ENCODE measurements at places on chromosomes 5 and 9.
A peak's percentile ranks its signal among the peaks of the same experiment; 100 is the strongest.

- no peak for DNase-seq
These were observed 236.2 kb upstream of the NFIL3 start for GRCh38 chr9:91659529-91660495.

DNA sequence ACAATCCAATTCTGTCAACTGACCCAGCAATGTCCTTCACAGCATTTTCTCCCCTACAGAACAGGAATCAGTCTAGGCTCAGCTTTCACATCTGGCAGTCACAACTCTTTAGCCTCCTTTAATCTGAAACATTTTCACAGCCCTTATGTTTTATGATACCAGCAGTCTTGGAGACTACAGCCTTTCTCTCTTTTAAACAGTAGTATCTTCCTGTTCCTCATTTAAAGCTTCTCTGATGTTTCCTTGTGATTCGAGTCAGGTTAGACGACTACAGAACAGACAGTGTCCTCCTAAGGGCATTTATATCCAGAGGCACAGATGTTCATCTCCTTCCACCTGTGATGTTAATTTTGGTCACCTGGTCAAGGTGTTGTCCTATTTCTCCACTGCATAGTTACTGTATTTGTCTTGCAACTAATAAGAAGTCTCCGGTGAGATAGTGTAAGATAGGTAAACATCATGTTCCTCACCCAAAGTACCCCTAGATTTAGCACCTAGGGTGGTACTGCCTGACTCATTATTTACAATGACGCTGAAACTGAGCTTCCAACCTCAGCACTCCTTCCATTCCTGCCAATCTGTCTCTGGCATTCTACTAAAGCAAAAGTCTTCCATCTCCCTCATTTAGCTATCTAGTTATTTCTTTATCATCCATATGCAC lies 20.7 kb downstream of the TTC39B start:
- DNase-seq, result no peak

DNA sequence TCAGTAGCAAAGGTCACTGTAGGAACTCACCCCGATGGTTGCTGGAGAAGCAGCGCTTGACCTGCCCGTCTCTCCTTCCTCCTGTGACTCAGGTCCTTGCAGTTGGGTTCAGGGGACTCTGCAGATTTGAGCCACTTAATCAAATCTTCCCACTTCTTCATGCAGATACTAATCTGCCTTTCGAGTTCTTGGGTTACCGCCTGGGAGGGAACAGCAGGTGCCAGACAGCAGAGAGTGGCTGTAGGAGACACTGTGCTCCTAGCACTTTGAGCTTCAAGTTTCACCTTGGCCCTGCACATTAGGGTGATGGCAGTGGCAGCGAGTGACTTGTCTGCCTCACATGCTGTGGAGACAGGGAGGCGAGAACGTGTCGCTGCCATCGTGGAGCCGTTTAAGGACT lies 478.3 kb downstream of the PSAT1 start:
- no peak for DNase-seq

DNA sequence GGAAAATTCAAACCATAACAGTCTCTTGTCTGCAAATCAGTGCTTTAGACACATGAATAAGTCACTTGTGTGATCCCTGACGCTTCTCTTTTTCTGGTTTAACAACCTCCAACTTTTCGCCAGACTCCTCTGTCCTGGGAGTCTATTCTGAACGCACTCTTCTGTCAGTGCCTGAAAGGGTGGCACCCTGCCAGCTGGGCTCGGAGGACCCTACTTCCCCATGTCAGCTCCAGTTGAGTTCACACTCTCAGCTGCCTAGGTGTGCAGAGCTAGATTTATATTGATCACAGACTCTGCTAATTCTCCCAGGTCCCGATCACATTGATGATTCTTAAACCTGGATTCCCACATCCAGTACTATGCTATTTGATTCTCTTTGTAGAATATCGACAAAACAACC lies 649.1 kb downstream of the BNC2 start:
- DNase-seq, result no peak

GRCh38 chr5:140202078-140202477 lies 27.1 kb downstream of the CYSTM1 start:
- DNase-seq, result no peak

GRCh38 chr9:89739511-89739910 lies 134.7 kb downstream of the GADD45G start:
- no peak for DNase-seq

- no peak for DNase-seq
These were observed 22.6 kb upstream of the ASPN start for GRCh38 chr9:92504881-92505280.

GRCh38 chr5:82356808-82357671 lies 78.9 kb upstream of the RPS23 start:
- DNase-seq, result no peak

GRCh38 chr9:36163786-36164170 lies 5.4 kb upstream of the CCIN start:
- no peak for DNase-seq

DNA sequence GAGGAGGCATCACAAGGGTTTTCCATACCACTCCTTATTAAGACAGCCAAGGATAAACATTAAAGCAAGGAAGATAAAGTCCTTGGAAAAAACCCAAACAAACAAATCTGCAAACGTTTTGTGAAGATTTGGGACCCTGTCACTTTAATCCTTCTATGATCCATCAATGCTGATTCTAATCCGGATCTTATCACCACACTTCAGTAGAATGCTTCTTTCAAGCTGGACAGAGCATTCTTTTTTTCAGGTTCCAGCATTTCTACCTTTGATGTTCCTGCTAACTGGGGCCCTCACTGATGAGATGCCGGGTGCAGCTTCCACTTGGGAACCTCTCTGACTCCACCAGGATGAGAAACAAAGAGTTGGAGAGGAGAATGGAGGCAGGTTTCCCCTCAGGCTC lies 132.8 kb upstream of the SHB start:
- no peak for DNase-seq

- no peak for DNase-seq
These were observed 1053.9 kb downstream of the PTPRD start for GRCh38 chr9:9558907-9559306.

DNA sequence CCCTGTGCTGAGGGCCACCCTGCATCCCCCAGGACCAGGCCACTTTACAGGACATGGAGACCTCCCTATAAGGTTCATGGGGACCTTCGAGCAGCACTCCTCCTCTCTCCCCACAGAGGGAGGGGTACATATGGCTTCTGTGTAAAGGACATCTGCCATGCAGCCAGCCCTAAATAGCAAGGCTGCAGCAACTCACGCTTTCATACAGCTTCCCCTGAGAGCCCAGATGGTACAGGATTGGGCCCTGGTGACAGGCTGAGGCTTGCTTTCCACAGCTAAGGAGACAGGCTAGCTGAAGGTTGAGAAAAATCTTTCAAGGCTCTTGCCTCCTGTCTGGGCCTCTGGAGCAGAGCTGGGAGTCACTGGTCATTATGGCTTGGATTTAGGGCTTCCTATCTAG lies 147.0 kb upstream of the ZNF366 start:
- no peak for DNase-seq

GRCh38 chr9:114666401-114666800 lies 8.8 kb upstream of the TEX53 start:
- DNase-seq, result no peak

- DNase-seq, result no peak
These were observed 186.0 kb downstream of the GOLPH3 start for GRCh38 chr5:31987985-31988710.

GRCh38 chr5:39720136-39720535 lies 295.4 kb upstream of the DAB2 start:
- DNase-seq, result no peak

- DNase-seq, result no peak
These were observed 45.2 kb downstream of the GCNT4 start for GRCh38 chr5:75006865-75007822.

- no peak for DNase-seq
These were observed 2.3 kb downstream of the SSBP2 start for GRCh38 chr5:81748556-81748955.

DNA sequence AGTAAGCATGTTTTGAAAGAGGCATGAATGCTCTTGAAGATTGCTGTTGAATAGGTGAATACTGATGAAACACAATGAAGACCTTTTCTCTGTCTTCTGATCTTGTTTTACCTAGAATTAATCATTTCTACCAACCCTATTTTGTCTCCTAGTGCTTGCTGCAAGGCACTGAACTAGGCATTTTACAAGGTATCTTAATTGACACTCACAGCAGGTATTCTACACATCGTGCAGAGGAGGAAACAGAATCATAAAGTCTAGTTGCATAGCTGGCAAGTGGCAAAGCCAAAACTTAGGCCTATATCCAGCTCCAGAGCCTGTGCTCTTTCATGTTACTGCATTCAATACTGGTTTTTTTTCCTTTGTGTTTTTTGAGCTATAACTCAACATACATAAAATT lies 50.7 kb downstream of the CTNNA1 start:
- no peak for DNase-seq

DNA sequence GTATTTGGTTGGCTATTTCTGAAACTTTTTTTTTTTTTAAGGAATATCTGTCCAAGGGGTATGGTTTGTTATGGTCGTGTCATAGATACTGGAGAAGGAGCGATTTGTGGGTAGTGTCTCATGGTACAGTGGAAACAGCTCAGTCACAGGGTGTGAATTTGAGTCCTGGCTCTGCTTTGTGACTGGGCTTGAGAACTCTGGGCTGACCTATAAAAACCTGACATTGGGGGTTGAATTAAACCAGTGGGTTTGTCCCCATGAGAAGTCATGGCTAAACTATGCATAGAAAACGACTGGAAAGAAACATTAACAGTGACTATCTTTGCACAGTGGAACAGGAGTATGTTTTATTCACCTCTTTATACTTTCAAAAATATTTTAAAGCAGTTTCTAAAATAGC lies 54.7 kb downstream of the MACROH2A1 start:
- DNase-seq, result no peak

DNA sequence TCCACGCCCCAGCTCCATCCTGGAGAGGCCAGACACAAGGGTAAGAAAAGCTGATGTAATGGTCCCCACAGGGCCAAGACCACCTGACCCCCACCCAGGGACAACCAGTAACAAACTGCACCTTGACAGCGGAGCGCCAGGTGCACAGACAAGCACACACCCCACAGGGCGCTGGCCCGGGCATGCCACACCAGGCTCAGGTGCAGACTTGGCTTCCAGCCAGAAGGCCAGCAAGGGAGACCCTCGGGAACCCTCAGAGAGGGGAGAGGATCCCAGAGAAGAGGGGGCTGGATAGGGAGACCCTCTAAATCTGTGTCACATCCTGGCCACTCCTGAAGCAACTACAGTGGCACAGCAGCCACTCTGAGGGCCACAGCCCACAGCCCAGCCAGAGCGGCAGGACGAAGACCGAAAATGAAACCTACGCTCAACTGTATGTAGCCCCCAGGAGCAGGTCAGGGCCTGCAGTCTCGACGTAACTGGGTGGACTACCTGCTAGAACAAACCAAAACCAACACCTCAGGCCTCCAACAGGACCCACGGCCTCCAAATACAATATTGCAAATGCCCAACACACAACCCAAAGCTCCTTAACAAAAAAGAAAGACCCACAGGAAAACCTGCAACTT lies 18.5 kb downstream of the CAMSAP1 start:
- no peak for DNase-seq

GRCh38 chr5:80797428-80798024 lies 142.7 kb upstream of the DHFR start:
- DNase-seq, result no peak

DNA sequence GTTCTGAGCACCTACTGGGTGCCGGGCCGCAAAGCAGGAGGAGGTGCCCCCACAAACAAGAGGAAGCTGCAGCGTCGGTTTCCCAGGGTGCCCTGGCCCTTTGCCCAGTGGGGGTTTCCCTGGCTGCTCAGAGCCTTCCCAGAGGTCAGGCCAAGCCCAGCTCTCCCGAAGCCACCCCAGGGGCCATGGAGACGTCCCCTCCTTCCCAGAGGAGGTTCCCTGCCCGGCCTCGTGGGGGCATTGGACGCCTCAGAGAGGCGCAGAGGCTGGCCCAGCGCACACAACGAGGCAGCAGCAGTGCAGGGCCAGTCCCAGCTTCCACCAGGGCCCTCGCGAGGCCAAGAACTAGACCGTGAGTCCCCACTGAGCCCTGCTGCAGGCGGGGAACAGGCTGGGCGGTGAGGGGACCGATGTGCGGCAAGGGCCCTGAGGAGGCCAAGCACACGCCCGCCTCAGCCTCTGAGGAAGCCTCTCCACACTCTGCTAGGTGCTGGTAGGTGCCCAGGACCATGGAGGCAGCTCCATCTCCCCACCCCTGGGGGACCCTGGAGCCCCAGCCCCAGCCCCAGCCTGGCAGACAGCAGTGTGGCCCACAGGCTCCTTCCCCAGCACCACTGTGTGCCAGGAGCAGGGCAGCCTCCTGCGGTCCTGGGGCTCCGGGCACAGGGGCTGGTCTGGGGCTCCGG lies 7.0 kb downstream of the DIPK1B start:
- DNase-seq, result no peak

DNA sequence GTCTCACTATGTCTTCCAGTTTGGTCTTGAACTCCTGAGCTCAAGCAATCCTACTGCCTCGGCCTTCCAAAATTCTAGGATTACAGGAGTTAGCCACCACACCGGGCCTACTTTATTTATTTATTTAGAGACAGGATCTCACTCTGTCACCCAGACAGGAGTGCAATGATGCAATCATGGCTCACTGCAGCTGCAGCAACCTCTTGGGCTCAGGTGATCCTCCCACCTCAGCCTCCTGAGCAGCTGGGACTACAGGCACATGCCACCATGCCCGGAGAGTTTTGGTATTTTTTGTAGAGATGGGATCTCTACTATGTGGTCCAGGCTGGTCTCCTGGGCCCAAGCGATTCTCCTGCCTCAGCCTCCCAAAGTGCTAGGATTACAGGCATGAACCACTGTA lies 32.8 kb downstream of the PHAX start:
- no peak for DNase-seq

- no peak for DNase-seq
These were observed 72.8 kb downstream of the TLE4 start for GRCh38 chr9:79644601-79645000.

DNA sequence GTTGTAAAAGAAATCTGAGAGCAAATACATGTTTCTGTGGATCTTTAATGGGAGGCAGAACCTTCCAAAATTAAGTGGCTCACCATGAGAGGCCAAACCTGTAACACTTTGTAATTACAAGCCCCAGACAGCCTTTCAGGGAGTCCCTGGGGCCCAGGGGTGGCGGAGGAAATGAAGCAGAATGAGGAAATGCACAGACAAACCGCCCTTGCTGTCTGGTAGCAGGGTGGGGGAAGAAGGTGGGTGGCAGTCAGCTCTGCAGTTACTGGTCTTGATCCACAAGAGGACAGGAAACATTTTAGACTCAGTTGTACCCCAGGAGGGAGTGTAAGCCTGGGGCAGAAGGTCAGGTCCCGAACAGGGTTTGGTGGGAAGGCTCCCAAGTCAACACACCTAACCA lies 6.5 kb downstream of the ARL14EPL start:
- peak; percentile 57 for DNase-seq

- no peak for DNase-seq
These were observed 15.7 kb downstream of the SQSTM1 start for GRCh38 chr5:179836225-179837019.

- DNase-seq, result no peak
These were observed 249.4 kb downstream of the ACTL7B start for GRCh38 chr9:108606401-108606800.
